ENCODE measurements at places on chromosomes 11 and 22.

DNA sequence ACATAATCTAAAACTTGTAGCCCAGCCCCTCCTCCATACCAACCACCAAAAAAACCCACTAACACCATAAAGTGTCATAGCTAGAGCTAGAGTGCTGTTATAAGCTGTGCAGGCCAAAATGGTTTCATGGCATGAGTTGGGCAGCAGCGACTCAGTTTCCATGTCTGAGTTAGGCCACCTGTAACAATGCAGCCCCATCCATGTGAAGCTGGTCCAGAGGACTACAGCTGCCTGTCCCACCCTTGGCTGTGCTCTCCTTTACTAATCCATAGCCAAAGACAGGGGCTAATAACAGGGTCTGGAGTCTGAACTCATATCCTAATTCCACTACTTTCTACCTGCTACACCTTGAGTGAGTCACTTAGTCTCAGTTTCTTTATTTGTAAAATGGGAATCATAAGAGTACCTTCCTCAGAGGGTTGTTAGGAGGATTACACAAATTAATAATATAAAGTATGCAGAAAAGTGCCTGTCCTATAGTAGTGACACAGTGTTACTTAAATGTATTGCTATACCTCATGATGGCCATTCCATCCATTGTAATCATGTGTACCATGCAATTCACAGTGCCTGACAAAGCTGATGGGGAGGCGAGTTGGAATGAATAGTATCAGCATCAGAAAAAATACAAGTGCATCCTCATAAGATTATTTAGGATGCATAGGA lies 20.6 kb downstream of the KCNQ1OT1 start:
- DNase-seq, result no peak

DNA sequence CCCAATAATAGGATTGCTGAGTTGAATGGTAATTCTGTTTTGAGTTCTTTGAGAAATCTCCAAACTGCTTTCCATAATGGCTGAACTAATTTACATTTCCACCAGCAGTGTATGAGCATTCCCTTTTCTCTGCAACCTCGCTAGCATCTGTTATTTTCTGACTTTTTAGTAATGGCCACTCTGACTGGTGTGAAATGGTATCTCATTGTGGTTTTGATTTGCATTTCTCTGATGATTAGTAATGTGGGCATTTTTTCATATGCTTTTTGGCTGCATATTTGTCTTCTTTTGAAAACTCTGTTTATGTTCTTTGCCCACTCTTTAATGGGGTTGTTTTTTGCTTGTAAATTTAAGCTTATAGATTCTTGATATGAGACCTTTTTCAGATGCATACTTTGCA lies 97.4 kb downstream of the FDX1 start:
- DNase-seq, result no peak

DNA sequence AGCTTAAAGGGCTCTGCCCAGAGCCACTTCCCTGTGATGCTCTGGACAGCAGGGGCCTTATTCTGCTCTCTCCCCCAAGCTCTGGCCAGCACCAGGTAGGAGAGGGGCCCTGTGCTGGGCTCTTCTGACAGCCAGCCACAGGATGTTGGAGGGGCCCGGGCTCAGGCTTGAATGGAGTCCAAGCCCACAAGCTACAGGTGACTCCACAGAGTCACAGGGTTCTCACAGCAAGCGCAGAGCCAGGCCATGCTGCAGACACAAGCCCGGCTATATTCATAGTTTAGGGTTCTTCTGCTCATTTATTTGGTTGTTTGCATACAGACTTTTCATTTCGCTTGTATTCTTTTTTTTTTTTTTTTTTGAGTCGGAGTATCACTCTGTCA lies 1392.8 kb downstream of the BRD1 start:
- DNase-seq, result no peak

DNA sequence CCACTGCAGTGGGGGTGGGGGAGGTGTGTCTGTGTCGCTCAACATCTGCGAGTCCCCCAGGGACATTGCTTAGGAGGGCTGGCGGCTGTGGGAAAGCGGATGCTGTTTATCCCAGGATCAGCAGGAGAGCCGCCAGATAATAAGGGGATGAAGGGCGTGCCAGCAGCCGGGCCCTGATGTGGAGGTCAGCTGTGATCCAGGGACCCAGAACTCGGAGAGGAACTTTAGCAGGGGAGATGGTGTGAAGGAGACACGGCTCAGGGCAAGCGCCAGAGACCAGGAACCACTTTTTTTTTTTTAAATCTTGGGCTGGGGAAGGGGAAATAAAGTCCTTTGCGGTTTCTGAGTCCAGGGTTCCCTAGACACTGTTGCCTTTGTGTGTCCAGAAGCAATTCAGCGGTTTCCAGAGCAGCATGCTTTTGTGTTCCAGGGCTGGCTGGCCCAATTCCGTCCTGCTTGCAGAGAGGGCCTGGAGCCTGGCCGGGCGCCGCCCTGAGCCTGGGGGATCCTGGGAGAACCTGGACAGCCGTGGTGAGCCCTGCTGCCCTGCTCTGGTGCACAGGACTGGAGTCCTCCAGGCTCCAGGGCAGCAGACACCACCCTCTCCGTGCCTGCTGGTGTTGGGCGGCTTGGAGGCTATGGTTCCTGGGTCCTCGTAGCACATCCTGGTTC lies at the start of gene GRAMD4:
GRAMD4 (plus strand) TSS at position 557 of the 672 bp plus-strand sequence. CDS start 6,414 bp downstream, outside the sequence.
- DNase-seq, result peak; percentile 72

GRCh38 chr11:96393753-96394348 lies 4.0 kb downstream of the JRKL start:
- peak; percentile 62 for DNase-seq

Data from AML-193 (cell line).